ENCODE measurements at places on chromosomes 3 and 15. TPM values are rescaled to one million over a fixed set of nuclear protein-coding genes. Genes with fewer than 3 reads are reported as not detected.

The CP gene
- 0.32 TPM for polyA plus RNA-seq

The CAMKV gene
- 74.5 TPM for polyA plus RNA-seq

The DPPA2 gene
- polyA plus RNA-seq = 6.6 TPM

The FGF12 gene
- polyA plus RNA-seq = 3.0 TPM
